NCI-H748 treated with DMSO at 0.1 percent for 48 hours (cell line): ENCODE measurements at places on chromosomes 11 and 22.
A peak's percentile ranks its signal among the peaks of the same experiment; 100 is the strongest.

DNA sequence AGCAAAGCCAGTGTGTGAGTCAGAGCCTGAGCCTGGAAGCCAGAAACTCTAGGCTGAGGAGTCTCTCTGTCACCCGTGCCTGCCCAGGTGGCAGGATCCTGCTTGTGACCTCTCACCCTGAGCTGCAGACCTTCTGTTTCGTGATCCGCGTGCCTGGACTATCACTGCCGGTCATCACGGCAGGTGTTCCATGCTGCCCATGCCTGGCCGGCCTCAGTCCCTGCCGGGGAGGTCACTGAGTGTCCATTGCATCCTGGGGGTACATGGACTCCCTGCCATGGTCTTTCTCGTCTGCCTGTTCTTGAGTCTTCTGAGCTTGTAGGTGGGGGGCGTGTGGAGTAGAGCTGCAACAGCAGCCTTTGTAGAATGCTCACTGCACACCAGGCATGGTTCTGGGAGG is 1032.4 kb downstream of the TBC1D22A start:
- DNase-seq = no peak

- no peak for DNase-seq
Observed at GRCh38 chr11:42315267-42315666, 855.8 kb upstream of the LRRC4C start.

GRCh38 chr11:18790883-18791206 is 753 bp downstream of the PTPN5 start:
- no peak for DNase-seq

DNA sequence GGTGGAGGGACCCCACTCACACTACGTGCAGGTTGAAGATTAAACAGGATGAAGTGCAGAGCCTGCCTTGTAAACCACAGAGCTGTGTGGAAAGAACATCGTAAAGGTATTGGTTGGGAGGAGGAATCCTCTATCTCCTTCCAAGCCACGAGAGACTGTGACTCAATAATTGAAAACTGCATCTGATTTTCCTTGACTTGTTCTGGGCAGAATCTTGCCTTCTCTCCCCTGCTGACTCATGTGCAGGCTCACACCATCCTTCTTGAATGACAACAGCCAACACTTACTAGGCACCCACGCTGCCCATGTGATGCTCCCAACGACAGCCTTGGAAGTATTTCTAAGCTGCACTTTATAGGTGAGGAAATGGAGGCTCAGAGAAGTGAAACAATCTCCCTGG is 563.0 kb downstream of the MIAT start:
- DNase-seq = no peak

DNA sequence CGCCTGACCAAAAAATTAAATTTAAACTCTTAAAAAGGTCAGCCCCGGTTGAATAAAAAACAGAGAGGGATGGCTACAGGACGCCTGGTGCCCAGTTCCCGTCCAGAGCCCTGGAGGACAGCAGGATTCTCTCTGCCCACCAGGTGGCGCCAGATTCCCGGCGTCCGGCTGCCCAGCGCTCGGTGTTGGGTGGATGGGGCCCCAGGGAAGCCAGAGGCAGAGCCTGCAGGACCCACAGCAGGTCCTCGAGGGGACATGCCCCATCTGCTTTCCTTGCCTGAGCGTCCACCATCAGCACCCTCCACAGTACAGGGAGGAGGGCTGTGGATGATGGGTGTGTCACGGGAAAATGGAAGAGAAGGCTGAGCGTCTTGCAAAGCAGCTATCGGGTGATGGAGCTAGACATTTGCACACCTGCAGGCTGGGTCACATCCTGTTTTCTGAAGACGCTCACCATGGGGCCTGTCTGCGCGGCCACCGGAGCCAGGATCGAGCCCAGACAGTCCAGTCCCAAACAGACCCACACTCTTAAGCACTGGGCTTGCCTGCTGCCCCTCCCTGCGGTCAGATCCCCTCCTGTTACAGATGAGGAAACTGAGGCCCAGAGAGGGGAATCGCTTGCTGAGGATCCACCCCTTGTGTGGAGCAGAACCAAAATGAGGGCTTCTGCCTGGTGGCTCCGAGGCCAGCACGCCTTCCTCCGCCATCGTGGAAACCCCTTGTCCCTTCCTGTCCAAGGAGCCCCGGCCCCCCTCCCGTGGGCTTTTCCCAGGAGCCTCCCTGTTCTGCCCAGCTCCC is 18.5 kb upstream of the CBX7 start:
- peak; percentile 43 for DNase-seq
